ENCODE measurements at places on chromosomes 13 and 19. TPM values are rescaled to one million over a fixed set of nuclear protein-coding genes. Genes with fewer than 3 reads are reported as not detected.

TNFRSF19 gene
- 15.7 TPM for total RNA-seq

HNRNPUL1 gene
- 128 TPM for total RNA-seq

SCEL gene
- not detected for total RNA-seq

SYT3 gene
- total RNA-seq = 24.7 TPM

KIR3DL1 gene
- total RNA-seq = not detected

ARID3A gene
- 11.3 TPM for total RNA-seq

PODNL1 gene
- not detected for total RNA-seq

PLIN5 gene
- 3.8 TPM for total RNA-seq

APLP1 gene
- 197 TPM for total RNA-seq

FXYD5 gene
- total RNA-seq = not detected

DAPK3 gene
- total RNA-seq = 62.6 TPM

PLEKHF1 gene
- total RNA-seq = 0.63 TPM

SELENOV gene
- total RNA-seq = not detected

LATS2 gene
- 3.1 TPM for total RNA-seq

CCDC122 gene
- total RNA-seq = 21.6 TPM

RNF225 gene
- total RNA-seq = not detected

ZNF850 gene
- total RNA-seq = 8.8 TPM

RFPL4AL1 gene
- not detected for total RNA-seq

CFAP97D2 gene
- not detected for total RNA-seq

GCDH gene
- 25.7 TPM for total RNA-seq

PIK3R2 gene
- total RNA-seq = 60.7 TPM

ZNF284 gene
- total RNA-seq = 10.3 TPM

ZNF285 gene
- 42.6 TPM for total RNA-seq

SIGLEC10 gene
- 1.9 TPM for total RNA-seq

C1QTNF9 gene
- not detected for total RNA-seq

DZIP1 gene
- total RNA-seq = 67.3 TPM

NPAS1 gene
- total RNA-seq = 10.0 TPM

C5AR2 gene
- under 0.01 TPM for total RNA-seq

ZNF66 gene
- 76.4 TPM for total RNA-seq

S1PR4 gene
- 0.31 TPM for total RNA-seq

PTH2 gene
- total RNA-seq = not detected

CHAF1A gene
- 8.5 TPM for total RNA-seq

TYROBP gene
- total RNA-seq = 3.4 TPM

TMEM272 gene
- 1.9 TPM for total RNA-seq

ZNF724 gene
- total RNA-seq = 23.8 TPM

EMP3 gene
- total RNA-seq = 3.1 TPM

GRK1 gene
- 1.3 TPM for total RNA-seq

ZNF57 gene
- total RNA-seq = 4.4 TPM

ZNF681 gene
- 21.9 TPM for total RNA-seq

Data from parietal lobe (tissue), 2 donors.